ENCODE measurements at places on chromosomes 6 and 20.

DNA sequence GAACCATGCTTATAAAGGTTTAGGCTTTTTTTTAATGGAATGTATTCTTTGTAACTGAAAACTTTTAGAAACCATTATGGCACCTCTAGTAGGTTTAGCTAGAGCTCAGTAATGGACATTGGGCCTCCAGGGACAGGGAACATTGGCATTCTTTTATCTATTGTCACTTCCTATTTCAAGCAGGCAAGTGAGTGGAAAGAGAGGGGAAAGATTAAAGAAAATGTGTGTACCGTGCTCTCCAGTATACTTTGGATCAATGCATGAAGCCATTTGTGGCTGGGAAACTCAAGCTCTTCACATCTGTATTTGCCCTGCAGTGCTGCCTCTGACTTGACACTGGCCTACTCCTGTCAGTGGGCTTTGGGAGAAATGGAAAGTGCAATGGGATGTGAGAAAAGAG, 18.6 kb downstream of the RBM24 start:
- DNase-seq: no peak

DNA sequence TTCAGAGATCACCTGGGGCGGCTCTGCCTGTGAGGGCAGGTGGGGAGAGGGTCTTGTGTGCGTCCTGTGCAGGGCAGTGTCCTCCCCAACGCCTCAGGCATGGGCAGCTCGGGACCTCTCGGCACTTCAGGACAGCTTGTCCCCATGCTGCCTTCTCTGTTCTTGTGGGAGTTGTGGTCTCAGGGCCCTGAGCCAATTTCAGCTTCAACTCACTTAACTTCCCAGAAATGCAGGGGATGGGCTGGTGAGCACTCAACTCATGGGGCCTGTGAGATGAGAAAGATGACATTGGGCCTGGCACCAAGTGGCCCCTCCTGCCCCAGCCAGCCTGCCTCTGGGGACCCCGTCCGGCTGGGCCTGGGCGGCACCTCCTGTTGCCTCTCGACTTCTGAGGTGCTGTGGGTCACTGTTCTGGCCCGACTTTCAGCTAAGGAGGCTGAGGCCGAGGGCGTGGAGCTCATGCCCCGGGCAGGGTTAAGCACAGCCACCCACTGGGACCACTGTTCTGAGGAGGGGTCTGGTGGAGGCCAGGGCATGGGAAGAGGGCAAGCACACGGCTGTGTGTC, 6.7 kb downstream of the RGS19 start:
- no peak for DNase-seq

DNA sequence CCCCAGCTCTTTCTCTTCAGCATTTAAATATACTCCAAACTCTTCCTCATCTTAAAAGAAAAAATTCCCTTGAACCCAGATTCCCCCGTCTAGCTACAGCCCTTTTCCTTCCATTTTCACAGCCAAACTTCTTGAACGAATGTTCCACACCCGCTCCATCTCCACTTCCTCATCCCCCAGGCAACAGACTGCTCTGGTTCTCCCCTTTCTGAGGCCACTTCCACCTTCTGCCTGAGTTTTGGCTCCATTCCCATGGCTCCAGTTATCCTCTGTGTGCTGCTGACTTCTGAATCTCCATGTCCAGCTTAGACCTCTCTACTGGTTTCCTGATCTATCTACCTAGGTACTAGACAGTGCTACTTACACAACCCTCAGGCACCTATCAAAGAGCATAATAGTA, 106.4 kb downstream of the RALGAPA2 start:
- no peak for DNase-seq

GRCh38 chr20:856361-856775, 22.9 kb downstream of the FAM110A start:
- DNase-seq: no peak

DNA sequence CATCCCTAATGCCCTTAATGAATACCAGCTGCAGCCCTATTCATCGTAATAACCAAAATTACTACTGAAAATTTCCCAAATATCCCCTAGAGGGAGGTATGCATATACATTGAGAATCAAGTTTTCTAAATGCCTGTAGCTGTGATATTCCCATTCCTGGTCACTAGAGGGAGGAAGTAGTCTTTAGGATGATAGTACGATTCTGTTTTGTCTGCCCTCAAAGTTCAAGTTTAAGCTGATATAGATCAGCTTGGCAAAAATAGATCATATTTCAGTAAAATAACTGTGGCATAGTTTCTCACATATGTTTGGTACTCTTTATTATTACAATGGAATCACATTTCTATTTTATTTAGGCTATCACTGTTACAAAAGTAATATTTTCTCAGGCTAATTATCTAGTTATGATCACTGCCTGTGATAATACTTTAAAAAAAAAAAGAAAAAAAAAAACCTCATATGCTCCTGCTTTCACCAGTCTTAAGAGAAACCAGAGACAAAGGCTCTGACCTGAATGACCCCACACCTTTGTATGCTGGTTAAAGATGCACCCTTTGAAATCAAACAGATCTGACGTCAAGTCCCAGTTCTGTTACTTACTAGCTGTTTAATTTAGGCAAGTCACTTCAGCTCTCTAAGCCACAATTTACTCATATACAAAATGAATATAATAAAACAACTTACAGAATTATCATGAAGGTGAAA, 11.0 kb downstream of the TSPYL1 start:
- DNase-seq: no peak

DNA sequence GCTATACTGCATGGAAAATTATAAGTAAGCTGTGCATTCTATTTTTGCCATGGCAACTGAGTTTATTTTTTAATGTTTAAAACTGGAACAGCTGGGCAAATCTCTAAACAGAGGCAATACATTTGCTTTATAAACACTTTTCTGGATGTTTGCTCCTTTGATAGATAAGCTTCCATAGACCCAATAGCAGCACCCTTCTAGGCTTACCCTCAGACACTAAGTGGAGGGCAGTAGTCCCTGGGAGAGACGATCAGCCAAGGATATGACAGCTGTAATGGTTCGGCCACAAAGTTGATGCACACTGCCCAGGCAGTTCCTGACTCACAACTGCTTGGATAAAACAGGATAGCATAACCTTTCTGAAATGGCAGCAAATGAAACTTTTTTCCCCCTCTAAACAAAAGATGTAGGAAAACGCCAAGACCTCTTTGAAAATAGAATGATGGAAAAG, 8.5 kb upstream of the MRPS10 start:
- DNase-seq: no peak

Measured in stimulated activated CD4-positive, alpha-beta T cell treated with anti-CD3 and anti-CD28 coated beads, TNF-alpha, amount 100 ng/mL, for 48 hours (primary cell).